Activated CD4-positive, alpha-beta T cell treated with anti-CD3 and anti-CD28 coated beads for 1 hour (primary cell): ENCODE measurements at places on chromosomes 1 and 21.

- DNase-seq = no peak
Observed at GRCh38 chr1:151144474-151145303, 1.7 kb downstream of the SEMA6C start.

GRCh38 chr1:44826375-44827196, 16.5 kb downstream of the PTCH2 start:
- no peak for DNase-seq

DNA sequence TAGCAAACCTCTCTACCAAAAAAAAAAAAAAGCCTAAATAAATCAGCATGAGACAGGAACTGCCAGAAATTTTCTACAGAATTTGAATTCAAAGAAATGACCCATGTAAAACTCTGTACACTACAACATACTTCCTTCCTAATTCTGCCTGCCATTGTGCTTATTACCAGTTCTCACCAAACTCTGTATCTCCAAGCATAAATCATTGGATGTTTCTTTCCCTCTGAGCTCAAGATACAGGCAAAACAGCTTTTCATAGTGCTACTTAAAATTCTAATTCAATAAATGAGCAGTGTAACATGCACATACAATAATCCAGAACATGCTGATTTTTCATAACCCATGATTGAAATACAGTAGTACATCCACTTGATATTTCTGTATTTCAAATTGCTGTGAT, 87.0 kb downstream of the EIF4G3 start:
- DNase-seq = no peak

DNA sequence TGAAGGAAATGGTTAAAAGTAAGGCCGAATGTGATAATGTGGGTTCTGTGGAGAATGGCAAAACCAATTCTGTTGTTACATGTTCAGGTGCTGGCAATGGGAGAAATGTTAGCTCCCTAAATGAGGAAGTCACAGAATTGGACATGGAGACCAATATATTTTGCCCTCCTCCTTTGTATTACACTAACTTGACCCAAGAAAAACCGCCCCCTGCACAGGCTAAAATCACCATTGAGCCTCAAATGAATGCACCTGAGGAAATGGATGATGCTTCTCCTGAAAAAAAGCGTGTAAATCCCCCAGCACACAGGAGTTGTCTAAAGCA, 932 bp downstream of the MAP10 start:
- no peak for DNase-seq

DNA sequence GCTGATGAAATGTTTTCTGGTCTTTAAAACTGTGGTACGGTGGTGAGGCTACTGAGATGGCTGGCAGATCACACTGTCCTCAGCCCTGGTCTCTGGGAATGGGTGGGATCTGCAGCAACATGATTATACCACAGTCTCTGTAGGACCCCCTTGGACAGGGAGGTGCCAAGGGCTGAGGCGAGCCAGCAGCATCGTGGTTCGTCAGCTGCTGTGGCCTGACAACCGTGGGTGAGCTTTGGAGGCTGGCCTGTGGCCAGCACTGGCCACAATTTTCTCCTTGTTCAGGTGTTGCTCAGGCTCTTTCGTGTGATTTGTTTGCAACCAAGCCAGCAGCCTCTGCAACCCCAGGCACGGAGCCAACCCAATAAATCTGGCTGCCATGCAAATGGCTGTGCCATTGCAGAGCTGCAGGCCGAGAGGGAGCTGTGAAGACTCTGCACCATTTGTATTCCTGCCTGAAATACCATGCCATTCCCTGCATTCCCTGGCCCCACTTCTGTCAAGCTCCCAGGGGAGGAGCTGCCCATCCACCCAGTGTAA, 70.9 kb downstream of the PCP4 start:
- no peak for DNase-seq

DNA sequence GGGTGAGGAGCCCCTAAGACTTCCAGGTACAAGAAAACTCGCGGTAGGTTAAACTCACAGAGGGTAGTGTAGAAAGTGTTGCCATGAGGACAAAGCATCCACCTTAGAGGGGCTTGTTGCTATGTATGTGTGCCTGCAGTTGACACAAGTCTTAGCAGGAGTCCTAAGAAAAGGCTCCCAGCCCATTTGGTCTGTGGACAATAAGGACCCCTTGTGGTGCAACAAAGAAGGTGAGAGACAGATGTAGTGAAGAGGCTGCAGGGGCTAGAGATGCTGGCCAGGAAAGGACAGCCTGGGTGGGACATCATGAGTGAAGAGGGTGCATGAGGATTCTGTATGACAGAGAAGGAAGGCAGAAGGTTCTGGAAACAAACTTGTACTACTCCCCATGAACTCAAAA, 36.3 kb upstream of the IL10 start:
- DNase-seq = no peak

- DNase-seq = no peak
Observed at GRCh38 chr21:37811711-37812110, 104.5 kb downstream of the KCNJ6 start.

DNA sequence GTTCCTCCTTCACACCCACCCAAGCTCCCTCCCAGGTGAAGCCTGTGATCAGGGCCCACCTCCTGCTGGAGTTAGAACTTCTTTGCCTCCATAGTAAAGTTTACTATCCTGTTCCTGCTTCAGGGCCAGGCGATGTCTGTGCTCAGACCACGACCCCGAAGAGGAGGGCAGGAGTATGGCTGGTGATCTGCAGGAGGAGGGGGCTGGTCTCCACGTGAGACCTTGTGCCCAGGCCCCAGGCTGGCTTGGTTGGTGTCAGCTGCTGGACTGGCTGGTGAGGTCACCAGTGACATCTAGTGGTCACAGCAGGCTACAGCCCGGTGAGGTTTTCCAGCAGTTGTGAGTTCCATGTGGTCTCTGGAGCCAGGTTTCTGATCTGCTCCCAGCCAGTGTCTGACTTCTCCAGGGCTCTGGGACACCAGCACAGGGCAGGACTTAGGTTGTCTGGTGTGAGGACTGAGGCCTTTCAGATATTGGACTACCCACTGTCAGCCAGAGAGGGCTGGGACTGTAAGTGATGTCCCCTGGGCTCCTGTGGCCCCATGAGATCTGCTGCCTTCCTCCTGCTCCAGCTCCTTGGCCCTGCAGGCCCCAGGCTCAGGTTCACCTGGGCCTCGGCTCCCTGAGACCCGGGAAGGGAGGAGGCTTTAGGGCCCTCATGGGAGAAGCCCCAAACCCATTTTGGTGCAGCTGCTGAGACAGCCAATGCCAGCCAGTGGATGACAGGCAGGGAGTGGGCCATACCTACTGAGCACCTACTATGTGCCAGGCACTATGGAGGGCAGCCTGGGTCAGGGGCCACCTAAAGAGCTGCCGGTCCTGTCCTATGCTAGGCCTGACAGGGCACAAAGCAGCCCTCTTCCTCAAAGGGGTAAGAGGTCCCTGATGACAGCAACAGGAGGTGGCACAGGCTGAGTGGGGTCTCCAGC, 6.0 kb upstream of the UBL4B start:
- peak; percentile 33 for DNase-seq

DNA sequence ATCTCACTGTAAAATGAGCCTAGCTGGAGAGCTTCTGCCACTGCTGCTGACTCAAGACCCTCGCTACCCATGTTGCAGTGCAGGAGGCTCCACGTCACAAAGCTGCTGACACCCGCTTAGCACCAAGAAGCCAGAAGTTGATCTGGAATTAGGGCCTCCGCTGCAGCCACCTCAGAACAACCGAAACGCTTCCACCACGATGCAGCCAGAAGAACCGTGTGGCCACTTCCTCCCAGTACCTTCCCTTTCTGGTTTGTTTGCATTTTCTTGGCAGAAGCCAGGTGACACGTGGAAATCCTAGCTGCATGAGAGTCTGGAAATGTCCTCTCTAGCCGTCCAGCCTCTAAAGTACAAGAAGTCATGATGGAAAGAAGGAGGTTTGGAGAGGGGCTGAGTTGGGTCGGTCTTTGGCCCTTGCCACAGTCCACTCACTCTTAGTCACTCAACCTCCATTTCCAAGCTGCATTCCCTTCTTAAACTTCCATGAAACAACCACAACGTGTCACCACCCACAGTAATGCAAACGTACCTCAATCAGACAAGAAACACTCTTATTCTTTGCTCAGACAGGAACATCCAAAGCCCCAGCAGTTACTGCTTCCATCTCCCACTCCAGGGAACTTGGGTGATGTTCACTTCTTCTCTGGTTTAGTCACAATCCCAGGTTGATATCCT, 10.0 kb upstream of the CDA start:
- no peak for DNase-seq

GRCh38 chr1:154481053-154481452, 21.0 kb upstream of the TDRD10 start:
- DNase-seq = no peak

- DNase-seq = no peak
Observed at GRCh38 chr1:226223786-226224244, 351 bp downstream of the MIXL1 start.

DNA sequence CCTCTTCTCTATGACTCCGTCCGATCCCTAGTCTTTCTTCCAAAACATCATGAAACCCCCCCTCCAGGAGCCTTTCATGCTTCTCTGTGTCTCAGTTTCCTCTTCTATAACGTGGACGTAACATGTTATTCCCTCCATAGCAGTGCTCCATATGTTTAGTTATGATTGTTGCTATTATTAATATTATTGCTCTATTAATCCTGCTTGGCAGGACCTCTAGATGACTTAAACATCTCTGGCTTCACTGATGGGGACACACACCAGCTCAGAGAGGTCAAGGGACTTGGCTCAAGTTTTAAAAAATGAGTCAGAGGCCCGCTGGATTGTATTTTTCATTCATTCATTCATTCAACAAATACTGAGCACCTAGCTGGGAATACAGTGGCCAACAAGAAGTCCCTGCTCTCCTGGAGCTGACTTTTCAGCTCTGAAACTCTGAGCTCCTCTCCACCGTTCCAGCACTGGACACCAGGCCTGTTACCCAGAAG, 404 bp upstream of the CPLANE2 start:
- no peak for DNase-seq

DNA sequence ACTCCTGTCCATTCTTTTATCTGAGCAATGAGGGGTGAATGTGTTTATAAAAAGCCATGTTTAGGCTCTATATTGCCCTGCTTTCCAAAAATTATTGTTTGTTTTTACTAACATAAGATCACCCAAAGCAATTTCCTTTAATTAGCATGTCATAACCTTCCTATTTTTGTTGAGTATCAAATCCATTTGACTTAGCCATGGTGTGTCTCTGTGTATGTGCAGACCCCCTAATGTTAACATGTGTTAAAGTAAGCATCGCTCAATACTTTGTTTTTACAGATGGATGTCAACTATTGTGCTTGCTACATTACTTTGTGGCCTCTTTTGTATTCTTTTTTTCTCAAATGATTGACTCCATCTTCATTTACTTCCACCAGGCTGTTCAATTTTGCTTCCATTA, 585.4 kb downstream of the USP25 start:
- no peak for DNase-seq

DNA sequence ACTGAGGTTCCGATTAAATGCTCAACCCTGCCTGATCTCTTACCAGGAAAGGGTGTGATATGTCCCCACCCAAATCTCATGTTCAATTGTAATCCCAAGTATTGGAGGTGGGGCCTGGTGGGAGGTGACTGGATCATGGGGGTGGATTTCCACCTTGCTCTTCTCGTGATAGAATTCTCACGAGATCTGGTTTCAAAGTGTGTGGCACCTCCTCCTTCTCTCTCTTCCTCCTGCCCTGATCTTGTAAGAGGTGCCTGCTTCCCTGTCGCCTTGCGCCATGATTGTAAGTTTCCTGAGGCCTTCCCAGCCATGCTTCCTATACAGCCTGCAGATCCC, 34.9 kb downstream of the RSPH1 start:
- DNase-seq = no peak

- no peak for DNase-seq
Observed at GRCh38 chr1:44289530-44289929, 65.5 kb downstream of the ERI3 start.

- no peak for DNase-seq
Observed at GRCh38 chr1:160428655-160429054, 28.3 kb downstream of the VANGL2 start.

DNA sequence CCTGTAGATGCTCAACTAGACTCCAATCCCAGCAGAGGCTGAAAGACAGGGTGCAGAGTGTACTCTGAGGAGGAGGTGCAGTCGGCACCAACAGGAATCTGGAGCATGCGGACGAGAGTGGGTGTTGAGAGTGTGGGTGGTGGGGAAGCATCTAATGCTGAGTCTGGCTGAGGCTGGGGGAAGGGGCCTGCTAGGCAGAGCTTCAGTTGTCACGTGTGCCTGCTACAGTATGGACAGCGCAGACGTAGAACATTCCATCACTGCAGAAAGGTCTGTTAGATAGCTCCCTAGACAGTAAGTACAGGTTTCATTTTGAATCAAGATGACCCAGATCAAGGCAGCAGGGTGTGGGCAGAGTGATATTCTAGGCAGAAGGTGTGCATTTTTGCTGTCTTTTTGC, 23.1 kb downstream of the SNAP47 start:
- DNase-seq = no peak

- no peak for DNase-seq
Observed at GRCh38 chr21:38170704-38171682, 85.8 kb upstream of the KCNJ15 start.

GRCh38 chr1:59225594-59226316, 71.1 kb upstream of the FGGY start:
- DNase-seq = no peak

GRCh38 chr1:59505596-59506028, 208.7 kb downstream of the FGGY start:
- DNase-seq = no peak

- DNase-seq = no peak
Observed at GRCh38 chr1:207799989-207800648, 48.3 kb downstream of the CD46 start.

GRCh38 chr1:236101233-236102200, 36.6 kb upstream of the NID1 start:
- no peak for DNase-seq

DNA sequence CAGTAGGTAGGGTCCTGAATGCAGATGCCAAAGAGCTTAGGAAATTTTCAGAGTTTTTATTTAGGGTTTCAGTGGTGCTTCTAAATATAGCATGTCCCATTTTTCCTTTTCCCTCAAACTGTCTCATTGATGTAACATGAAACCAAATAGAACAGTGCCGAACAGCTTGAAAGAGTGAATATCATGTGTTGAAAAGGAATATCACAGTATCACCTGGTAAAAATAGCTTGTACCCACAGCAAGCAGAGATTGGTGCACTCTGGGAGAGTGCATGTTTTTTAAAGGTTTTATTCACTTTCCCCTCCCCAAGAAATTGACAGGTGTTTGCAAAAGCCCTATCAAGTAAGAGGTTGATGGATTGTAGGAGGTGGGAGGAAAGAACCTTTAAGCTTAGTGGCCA, 41.9 kb upstream of the ELAVL4 start:
- no peak for DNase-seq

GRCh38 chr1:8813016-8813763, 4.2 kb downstream of the RERE start:
- no peak for DNase-seq

DNA sequence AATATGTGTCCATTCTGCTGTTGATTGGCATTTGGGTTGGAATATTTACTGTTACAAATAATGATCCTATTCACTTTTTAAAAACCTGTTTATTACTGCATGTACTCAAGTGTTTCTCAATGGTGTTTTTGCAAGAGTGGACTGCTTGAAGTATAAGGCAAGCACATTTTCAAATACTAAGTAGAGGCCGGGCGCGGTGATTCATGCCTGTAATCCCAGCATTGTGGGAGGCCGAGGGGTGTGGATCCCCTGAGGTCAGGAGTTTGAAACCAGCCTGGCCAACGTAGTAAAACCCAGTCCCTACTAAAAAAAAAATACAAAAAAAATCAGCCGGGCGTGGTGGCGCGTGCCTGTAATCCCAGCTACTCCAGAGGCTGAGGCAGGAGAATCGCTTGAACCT, 276.9 kb upstream of the ADGRL4 start:
- no peak for DNase-seq

- DNase-seq = no peak
Observed at GRCh38 chr1:227945891-227946623, 1.7 kb downstream of the WNT9A start.

- no peak for DNase-seq
Observed at GRCh38 chr1:65247419-65248359, 61.7 kb upstream of the DNAJC6 start.
